ENCODE measurements at places on chromosomes 4 and X.

GRCh38 chr4:133483600-133484246 lies 334.6 kb downstream of the PCDH10 start:
- DNase-seq: no peak

DNA sequence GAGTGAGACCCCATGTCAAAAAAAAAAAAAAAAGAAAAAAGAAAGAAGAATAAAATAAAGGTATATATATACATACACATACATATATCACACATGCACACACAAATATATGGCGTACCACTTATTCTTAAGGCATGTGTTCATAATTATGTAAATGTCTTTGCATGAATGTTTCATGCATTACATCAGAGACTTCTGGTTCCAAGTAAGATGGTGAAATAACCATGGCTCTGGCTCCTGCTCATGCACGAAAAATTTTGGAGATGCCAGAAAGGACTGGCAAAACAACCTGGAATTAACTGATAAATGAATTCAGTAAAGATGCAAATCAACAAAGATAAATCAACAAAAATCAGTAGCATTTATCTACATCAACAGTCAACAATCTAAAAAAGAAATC lies 19.7 kb upstream of the FHIP1A start:
- DNase-seq: no peak

DNA sequence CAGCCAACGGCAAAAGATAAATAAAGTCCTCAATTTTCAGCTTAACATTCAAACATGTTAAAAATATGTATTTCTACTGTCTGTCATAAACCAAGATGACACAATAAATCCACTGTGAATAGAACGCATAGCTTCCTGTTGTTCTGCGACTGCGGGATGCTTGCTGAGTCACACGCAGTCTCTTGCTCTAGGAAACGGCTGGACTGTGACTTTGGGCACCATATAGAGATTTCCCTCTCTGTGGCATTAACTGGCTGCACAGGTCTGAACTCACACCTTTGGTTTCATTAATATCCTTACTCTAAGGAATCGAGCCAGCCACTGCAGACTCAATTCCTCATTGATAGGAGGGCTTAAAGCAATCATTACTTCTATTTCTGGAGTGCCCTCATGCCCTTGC lies 8.4 kb downstream of the BEND4 start:
- no peak for DNase-seq

- no peak for DNase-seq
Observed at GRCh38 chr4:54872261-54872660, 214.5 kb downstream of the KIT start.

DNA sequence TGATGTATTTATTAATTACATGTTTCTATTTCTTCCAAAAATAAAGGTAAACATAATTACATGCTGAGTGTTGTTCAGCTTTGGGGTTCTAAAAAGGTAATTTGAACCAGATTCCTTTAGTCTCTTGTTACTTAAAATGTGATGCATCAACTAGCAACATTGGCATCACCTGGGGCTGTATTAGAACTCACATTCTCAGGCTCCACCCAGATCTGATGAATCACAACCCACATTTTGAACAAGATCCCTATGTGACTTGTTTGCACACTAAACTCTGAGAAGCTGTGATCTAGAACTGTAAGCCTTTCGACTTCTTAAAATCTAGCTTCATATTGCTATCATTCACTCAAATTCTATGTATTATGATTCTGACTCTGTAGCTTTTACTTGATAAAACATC lies 23.0 kb upstream of the HS3ST1 start:
- no peak for DNase-seq

- no peak for DNase-seq
Observed at GRCh38 chr4:89562746-89563145, 255.1 kb upstream of the GPRIN3 start.

DNA sequence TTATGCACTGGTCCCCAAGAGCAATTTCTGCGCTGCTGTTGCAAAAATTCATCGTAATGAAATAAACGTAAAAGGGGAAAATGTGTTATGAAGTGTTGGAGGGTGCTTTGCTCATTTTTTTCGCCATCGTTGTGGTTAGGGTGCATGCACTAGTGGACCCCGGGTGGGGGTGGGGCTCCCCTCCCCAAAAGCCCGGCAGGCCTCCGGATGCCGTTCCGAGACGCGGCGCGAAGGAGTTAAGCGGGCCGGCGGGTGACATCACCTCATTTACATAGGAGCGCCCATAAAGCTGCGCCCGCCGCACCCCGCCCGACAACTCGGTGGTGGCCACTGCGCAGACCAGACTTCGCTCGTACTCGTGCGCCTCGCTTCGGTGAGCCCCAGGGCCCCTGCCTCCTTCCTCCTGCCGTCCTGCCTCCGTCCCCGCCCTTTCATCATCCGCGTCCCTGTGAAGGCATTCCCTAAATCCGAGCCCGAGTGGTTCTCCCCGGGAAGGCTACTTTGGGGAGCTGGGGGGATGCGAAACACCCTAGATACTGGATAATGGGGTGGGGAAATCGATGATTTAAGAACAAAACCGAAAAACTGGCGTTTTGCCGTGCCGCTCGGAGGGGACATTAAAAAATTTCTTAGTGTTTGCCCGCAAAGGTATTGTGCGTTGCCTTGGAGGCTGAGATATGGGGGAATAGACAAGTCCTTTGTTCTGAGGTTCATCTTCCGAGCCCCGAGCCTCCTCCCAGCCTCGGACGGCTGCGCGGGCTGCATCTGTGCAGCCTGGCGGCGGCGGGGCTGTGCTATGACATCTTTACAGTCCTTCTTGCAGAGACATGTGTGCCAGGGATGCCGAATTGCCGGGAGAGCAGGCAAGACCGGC lies at the start of gene TMSB4X:
TSS of gene TMSB4X (plus strand) at position 315 of the 874 bp plus-strand sequence.
- peak; percentile 80 for DNase-seq

GRCh38 chr4:141713185-141713584 lies 76.8 kb downstream of the IL15 start:
- DNase-seq: no peak

GRCh38 chr4:78764498-78764961 lies 11.6 kb upstream of the BMP2K start:
- DNase-seq: no peak

DNA sequence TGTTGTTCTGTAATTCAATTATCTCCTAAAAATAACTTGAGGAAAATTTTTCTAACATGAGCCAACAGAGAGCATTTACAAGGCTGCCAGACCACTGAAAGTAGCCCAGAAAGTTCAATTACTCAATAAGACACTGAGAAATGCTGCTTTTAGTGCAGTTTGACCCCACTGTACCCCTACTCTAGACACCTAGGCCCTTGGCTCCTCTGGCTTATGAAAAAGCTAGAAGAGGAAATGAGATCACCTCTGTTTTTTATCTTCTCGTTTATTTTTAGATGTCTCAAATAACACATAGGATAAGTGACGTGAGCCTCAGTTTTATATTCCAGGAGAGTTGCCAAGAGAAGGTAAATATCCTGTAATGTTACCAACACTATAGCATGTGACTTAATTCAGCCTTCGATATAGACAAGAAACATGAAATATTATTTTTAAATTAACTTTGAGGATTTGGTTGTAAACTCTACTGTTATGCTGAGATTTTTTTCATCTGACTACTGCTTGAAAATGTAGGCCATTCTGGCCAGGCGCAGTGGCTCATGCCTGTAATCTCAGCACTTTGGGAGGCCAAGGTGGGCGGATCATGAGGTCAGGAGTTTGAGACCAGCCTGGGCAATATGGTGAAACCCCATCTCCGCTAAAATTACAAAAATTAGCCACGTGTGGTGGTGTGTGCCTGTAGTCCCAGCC lies 24.4 kb downstream of the TNIP3 start:
- DNase-seq: peak; percentile 64

GRCh38 chr4:155805016-155805415 lies 46.2 kb downstream of the GUCY1B1 start:
- no peak for DNase-seq

- DNase-seq: no peak
Observed at GRCh38 chr4:98352940-98353339, 91.8 kb downstream of the RAP1GDS1 start.

DNA sequence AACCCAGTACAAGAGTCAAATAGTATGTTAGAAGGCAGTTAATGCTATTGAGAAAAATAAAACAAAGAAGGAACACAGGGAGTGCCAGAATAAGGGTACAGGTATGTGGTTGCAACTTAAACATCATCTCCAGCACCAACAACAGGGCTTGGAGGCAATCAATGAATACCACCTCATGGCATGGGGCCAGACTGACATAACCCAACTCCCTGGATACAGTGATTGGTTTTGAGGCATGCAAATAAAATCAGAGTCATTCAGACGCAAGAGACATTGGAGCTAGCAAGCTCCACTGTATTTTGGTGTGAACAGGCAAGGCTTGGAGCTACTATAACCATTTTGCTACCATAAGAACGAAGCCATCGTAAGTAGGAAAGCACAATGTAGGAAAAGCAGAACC lies 56.7 kb downstream of the PPP3CA start:
- DNase-seq: no peak

DNA sequence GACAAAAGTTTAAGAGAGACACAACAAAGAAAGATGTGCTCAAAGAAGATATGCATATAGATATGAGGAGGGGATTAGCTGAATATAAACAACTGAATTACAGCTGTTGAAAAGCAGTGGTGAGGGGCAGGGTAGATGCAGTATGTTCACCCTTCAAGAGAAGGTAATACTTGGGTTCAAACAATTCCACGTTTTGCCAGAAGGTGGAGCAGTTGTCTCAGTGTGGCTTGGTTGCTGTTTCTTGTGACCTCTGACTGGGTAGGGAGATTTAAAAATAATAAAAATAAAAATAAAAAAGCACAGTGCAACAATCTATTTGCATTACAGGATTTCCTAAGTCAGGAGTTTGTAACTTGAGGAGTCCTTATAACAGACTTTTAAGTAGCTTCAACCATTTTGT lies 23.3 kb downstream of the PHOX2B start:
- DNase-seq: no peak

DNA sequence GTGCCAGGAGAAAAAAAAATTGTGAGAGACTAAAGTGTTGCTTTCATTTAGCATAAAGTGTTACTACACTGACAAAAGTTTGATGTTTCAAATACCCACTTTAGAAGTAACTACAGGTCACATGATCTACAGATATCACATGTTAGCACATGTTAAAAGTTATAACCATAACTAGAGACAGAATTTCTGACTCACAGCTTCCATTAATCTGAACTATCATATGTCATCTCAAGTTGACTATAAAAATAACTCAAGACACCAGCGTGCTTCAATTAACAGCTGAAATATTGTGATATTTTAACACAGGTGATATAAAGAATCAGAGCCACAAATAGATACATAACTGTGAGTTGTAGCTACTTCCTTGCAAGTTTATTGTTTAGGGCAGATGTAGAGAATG lies 591.5 kb upstream of the PITX2 start:
- DNase-seq: no peak

GRCh38 chrX:136021160-136021559 lies 35.9 kb downstream of the SLC9A6 start:
- no peak for DNase-seq

GRCh38 chrX:136856050-136856449 lies 24.5 kb downstream of the RBMX start:
- DNase-seq: no peak

DNA sequence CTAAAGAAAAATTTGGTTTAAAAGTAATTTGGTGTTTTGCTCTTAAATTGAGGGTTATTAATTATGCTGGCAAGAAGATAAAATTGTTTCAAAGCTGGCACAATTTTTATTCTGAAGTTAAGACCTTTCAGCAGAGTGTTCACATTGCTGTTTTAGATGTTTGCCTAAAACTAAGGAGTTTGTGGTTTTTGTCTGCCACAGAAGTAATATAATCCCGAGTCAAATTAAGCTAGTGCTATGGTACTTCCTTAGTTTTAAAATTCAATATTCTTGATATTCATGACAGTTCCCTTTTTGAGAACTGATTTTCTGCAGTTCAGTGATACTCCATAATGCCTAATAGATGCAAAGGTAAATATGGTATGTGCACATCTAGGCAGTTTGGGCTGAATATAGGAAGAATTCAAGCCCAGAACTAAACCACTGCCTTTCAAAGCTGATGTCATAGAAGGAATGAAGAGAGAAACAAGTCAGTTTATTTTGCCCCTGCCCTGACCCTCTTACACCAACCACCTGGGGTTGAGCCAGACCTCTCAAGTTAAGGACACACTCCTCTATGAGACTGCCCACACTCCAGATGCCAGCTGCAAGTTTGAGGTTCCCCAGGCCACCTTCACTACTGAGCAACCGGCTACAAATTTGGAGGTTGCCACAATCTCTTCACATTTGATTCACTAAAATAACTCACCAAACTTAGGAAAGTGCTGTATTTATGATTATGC lies 32.1 kb upstream of the VEGFC start:
- DNase-seq: no peak

- DNase-seq: no peak
Observed at GRCh38 chr4:10108818-10109783, 7.5 kb downstream of the WDR1 start.

DNA sequence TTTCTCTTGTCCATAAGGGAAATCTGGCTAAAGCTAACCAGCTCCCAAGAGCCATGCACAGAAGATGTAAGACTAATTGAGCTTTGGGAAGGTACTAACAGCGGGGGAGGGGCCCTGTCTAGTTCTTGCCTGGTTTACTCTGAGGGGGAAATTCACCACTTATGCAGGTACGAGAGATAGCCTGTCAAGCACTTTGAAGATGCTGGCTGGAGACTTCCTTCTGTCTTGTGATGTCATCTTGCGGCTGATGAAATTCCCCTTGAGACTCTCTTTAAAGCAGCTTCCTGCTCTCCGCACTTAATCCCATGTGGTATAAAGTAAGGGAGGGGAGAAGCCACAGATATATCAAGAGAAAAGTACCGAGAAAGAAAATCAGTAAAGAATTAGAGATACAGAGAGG lies 345.3 kb downstream of the MAPK10 start:
- DNase-seq: no peak

- peak; percentile 4 for DNase-seq
Observed at GRCh38 chr4:185201977-185202962, 1.5 kb downstream of the CFAP97 start.

DNA sequence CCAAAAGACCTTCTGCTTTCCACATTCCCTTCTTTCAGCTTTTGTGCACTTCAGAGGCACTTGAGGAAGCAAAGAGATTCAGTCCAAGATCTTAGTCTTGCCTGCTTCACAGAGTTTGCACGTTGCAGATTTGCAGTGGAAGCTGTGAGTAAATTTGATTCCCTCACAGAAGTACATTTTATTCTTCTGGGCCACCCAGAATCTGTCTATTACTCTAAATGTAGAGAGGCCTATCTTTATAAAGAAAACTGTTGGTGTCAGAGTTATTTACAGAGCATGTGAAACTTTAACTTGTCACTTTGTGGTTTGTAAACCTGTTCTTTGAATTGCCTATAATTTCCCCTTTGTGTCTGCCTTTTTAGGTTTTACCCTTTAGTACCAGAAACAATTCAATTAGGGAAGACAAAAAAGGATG lies 15.5 kb downstream of the SPRY1 start:
- no peak for DNase-seq

GRCh38 chr4:137536789-137537561 lies 4.7 kb upstream of the PCDH18 start:
- DNase-seq: no peak

GRCh38 chr4:118797558-118798142 lies 38.3 kb downstream of the SEC24D start:
- no peak for DNase-seq

- no peak for DNase-seq
Observed at GRCh38 chr4:167826281-167826680, 266.1 kb upstream of the ANXA10 start.

GRCh38 chrX:153580700-153581386 lies 18.1 kb downstream of the CCNQ start:
- no peak for DNase-seq

- no peak for DNase-seq
Observed at GRCh38 chr4:73237044-73237443, 21.6 kb downstream of the ANKRD17 start.

Measured in stimulated activated naive CD4-positive, alpha-beta T cell (primary cell).